Sigmoid colon (tissue), 7 donors: ENCODE measurements at places on chromosomes 16 and 17. TPM values are rescaled to one million over a fixed set of nuclear protein-coding genes. Genes with fewer than 3 reads are reported as not detected.
A peak's percentile ranks its signal among the peaks of the same experiment; 100 is the strongest.

- no peak for DNase-seq
Observed at GRCh38 chr17:76440751-76441362, 12.1 kb downstream of the UBE2O start.

The GRAPL gene
- not detected for total RNA-seq

The FZD2 gene
- total RNA-seq: 2.5 TPM

- DNase-seq: no peak
Observed at GRCh38 chr17:81492202-81492601, 20.4 kb downstream of the ACTG1 start.

- DNase-seq: no peak
Observed at GRCh38 chr16:14106961-14107360, 35.8 kb downstream of the MRTFB start.

The COPRS gene
- total RNA-seq: 156 TPM

DNA sequence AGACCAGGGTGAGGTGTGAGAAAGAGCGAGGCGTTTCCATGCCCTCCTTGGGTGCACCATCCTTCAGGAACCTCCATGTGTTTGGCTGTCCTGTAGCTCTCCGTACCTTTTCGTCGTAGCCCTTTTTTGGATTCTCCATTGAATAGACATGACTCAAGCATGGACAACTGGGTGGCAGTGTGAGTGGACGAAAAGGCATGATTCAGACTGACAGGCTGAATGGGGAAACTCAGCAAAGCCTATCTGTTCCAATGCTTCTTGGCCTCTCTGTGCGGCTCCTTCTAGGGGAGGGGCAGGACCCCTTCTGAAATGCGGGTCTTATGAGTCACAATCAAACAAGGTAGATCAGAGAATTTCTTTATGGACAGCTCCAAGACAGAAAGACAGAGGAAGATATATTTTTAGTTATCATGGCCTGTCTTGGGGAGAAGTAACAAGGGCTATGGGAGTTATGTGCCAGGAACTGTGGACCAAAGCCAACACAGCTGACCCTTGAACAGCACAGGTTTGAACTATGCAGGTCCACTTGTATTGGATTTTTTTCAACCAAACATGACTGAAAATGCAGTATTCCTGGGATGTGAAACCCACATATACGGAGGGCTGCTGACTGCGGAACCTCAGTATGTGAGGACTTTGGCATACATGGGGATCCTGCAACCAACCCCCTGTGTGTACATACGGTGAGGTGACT is 22.9 kb downstream of the ADORA2B start:
- DNase-seq: peak; percentile 17

- no peak for DNase-seq
Observed at GRCh38 chr17:71460943-71461342, 659.9 kb upstream of the SOX9 start.

The NECAB2 gene
- total RNA-seq: 1.8 TPM

DNA sequence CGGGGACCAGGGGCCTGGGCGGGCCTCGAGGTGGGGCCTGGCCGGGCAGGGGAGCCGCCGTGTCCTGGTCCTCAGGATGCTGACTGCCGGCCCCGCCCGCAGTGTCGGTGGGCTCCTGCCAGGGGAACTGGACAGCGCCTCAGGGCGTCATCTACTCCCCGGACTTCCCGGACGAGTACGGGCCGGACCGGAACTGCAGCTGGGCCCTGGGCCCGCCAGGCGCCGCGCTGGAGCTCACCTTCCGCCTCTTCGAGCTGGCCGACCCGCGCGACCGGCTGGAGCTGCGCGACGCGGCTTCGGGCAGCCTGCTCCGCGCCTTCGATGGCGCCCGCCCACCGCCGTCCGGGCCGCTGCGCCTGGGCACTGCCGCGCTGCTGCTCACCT is 2.3 kb upstream of the PAQR4 start:
- DNase-seq: no peak

GRCh38 chr16:89090182-89090630 is 3.4 kb upstream of the ACSF3 start:
- no peak for DNase-seq

The RAB37 gene
- total RNA-seq: 4.1 TPM

- no peak for DNase-seq
Observed at GRCh38 chr16:2337431-2338296, 2.9 kb downstream of the ABCA3 start.

GRCh38 chr16:4991754-4992153 is 33.6 kb downstream of the SEC14L5 start:
- no peak for DNase-seq

- no peak for DNase-seq
Observed at GRCh38 chr17:42333053-42333452, 44.8 kb downstream of the STAT5A start.

GRCh38 chr16:77711775-77712174 is 10.5 kb upstream of the NUDT7 start:
- DNase-seq: no peak

- DNase-seq: no peak
Observed at GRCh38 chr16:57955572-57956188, 15.2 kb downstream of the CNGB1 start.

GRCh38 chr17:5118219-5118618 is 2.4 kb downstream of the USP6 start:
- no peak for DNase-seq

- no peak for DNase-seq
Observed at GRCh38 chr16:89994389-89994720, 24.9 kb downstream of the DBNDD1 start.

The CACNA1G gene
- 0.33 TPM for total RNA-seq

DNA sequence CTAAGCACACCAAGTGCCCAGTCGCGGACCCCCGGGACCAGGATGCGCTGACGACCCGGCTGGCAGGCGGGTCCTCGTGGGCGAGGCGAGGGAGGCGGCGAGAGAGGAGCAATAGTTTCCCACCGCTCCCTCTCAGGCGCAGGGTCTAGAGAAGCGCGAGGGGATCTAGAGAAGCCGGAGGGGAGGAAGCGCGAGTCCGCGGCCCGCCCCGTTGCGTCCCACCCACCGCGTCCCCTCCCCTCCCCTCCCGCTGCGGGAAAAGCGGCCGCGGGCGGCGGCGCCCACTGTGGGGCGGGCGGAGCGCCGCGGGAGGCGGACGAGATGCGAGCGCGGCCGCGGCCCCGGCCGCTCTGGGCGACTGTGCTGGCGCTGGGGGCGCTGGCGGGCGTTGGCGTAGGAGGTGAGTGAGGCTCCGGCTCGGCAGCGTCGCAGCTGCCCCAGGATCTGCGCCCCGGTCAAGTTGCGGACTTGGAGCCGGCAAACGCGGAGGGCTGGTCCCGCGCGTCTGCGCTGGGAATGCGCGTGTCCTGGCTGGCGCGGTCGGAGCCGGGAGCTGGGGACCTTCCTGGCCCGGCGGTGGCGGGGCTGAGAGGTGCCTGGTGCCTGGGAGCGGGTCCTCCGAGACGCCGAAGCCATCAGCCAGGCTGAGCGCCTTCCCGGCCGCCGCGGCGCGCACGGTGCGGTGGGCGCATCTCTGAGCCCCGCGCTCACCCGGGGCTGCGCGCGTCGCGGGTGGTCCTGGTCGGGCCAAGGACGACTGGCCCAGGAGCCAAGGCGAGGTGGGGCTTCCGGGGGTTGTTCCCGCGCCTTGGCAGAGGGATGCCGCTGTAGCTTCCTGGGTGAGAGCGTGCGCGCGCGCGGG is at the start of gene ITGB3:
TSS of gene ITGB3 (plus strand) at position 287 of the 862 bp plus-strand sequence. CDS start at position 322, 35 bp downstream.
- peak; percentile 90 for DNase-seq

DNA sequence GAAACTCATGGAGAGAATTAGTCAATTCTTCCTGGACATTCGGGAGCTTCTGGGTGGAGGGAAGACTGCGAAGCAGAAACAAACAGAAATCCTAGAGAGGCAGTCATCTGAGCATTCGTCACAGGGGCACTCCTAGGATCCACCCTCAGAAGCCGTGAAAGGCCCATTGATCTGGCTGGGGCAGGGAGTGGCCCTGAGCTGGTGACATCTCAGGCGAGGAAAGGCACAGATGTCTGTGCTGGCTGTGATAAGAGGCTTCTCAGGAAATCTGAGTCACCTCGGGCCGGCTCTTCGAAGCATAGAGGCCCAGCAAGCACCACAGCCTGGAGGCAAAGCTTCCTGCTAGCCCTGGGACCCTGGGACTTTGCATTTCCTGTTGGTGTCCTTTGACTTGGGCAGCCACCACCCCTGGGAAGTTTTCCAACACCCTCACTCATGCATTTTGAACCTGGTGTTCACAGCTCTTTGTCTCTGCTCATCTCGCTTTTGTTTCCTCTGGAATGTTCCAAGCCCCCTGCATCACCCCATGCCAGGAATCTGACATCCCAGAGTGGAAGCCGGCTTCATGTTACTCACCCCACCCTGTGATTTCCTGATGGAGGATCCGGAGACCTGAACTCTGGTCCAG is 23.3 kb upstream of the CDRT4 start:
- DNase-seq: peak; percentile 87

The RAPGEFL1 gene
- total RNA-seq: 1.1 TPM

DNA sequence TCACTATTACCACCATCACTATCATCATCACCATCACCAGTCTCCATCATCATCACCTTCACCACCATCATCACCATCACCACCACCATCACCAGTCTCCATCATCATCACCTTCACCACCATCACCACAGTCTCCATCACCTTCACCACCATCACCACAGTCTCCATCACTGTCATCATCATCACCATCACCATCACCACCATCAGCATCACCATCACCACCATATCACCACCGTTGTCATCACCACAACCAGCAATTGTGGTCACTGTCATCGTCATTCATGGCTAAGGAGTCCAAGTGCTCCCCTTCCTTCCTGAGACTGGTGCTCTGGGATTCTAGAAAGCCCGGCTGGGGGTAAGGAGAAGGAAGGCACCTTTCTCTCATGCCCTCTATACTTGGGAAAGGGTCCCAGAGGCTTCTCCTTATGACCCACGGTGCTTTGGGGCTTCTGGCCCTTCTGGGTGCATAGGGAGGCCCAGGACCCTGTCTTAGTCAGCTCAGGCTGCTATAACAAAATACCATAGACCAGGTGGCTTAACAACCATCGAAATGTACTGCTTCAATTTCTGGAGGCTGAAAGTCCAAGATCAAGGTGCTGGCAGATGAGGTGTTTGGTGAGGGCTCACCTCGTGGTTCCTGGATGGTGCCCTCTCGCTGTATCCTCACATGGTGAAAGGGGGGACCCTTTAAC is 93.4 kb upstream of the GSE1 start:
- DNase-seq: no peak

The TNS4 gene
- not detected for total RNA-seq

DNA sequence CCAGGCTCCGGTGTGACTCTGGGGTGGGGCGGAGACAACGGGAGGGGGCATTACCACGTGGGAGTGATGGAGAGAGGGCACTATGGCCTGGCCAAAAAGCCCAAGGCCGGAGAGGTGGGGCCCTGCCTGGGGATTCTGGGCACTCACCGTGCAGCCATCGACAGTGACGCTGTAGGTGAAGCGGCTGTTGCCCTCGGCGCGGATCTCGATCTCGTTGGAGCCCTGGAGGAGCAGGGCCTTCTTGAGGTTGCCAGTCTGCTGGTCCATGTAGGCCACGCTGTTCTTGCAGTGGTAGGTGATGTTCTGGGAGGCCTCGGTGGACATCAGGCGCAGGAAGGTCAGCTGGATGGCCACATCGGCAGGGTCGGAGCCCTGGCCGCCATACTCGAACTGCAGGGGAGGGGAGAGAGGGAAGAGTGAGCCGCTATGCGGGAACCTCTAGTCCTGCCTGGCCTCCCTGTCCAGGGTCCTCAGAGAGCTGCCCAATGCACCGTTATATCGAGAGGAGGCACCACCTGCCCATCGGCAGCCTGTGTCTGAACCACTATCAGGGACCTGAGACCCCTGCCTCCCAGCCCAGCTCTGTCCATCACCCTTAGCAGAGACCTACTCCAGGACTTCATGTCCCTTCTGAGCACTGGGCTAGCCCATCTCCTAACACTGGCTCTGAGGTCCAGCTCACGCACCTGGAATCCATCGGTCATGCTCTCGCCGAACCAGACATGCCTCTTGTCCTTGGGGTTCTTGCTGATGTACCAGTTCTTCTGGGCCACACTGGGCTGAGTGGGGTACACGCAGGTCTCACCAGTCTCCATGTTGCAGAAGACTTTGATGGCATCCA is 15.6 kb downstream of the COL1A1 start:
- DNase-seq: no peak

The GH2 gene
- not detected for total RNA-seq

DNA sequence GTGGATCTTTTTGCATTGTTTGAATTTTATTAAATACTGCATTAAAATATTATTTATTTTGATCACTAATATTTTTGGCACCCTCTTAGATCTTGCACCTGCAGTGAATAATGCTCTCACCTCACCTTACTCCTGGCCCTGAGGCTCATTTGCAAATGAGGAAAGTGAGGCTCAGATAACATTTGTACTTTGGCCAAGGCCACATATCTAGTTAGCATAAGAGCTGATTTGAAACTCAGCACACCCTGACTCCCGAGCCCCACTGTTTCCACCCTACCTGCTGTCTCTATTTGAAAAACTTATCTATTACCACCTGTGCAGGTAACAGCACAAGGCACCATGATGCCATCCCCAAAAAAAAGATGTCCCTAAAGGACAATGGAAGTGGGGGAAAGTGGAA is 358.7 kb upstream of the MAF start:
- DNase-seq: no peak

DNA sequence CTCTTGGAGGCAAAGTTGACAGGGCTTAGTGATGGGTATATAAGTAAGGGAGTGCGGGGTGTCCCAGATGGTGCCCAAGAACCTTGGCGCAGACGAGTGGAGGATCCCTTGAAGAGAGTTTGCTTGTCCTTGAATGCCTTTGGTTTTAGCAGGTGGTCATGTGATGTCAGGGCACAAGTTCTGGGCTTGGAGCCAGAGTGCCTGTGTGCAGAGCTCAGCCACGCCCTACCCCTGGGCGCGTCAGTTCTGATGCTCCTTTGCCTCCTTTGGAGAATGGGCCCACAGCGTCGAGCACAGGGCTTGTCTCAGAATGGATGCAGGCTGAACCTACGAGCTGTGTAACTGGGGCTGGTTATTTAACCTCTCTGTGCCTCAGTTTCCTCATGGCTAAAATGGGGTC is 412.2 kb upstream of the EEF2KMT start:
- no peak for DNase-seq

GRCh38 chr17:13576661-13577526 is 24.8 kb downstream of the HS3ST3A1 start:
- DNase-seq: no peak

- DNase-seq: no peak
Observed at GRCh38 chr17:28180449-28180848, 138.0 kb downstream of the NLK start.

GRCh38 chr16:57151369-57151768 is 34.5 kb downstream of the PSME3IP1 start:
- DNase-seq: peak; percentile 28

GRCh38 chr17:49460401-49460800 is 34.7 kb upstream of the NGFR start:
- no peak for DNase-seq

DNA sequence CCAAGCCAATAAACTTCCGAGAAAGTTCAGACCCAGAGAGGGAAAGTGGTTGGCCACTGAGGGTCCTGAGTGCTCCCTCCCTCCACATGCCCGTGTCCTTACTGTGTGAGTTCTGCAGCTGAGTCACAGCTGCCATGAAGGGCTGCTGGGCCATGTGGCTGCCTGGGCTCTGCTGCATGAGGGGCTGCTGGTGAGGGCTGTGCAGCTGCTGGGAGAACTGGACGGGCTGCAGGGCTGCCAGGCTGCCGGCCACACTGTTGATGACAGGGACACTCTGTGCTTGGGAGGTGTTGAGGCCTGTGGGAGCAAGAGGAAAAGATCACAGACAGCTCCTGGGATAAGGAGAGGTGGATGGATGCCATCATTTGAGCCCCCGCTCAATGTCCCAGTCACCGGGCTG is 44.0 kb downstream of the HNF1B start:
- no peak for DNase-seq
